ENCODE measurements at places on chromosomes 1 and 21.

- no peak for DNase-seq
Observed at GRCh38 chr1:182533896-182534295, 55.2 kb downstream of the RNASEL start.

DNA sequence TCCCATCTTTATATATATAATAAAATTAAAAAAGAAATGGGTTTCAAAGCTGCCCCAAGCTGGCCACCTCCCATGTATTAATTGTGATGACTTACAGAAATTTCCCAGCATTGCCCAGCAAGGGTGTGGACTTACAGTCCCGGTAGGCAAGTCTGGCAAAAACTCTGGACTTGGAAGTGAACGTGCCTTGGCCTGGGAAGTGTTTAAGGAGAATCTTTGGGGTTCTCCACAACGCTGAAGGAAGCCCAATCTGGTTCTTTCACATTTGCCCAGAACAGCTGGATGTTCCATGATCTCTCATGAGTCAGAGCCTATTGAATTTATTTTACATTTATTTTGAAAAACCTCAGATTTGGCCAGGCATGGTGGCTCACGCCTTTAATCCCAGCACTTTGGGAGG lies 98.4 kb upstream of the SLC45A1 start:
- no peak for DNase-seq

DNA sequence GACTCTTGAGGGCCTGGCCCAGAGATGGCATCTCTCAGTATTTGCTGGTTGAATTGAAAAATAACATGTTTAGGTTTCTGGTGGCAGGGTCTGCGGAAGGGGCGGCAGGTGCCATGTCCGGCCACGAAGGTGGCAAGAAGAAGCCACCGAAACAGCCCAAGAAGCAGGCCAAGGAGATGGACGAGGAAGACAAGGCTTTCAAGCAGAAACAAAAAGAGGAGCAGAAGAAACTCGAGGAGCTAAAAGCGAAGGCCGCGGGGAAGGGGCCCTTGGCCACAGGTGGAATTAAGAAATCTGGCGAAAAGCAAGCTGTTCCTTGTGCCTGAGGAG lies 14.3 kb upstream of the FGR start:
- DNase-seq: no peak

- DNase-seq: no peak
Observed at GRCh38 chr21:27681841-27682240, 715.0 kb upstream of the ADAMTS5 start.

DNA sequence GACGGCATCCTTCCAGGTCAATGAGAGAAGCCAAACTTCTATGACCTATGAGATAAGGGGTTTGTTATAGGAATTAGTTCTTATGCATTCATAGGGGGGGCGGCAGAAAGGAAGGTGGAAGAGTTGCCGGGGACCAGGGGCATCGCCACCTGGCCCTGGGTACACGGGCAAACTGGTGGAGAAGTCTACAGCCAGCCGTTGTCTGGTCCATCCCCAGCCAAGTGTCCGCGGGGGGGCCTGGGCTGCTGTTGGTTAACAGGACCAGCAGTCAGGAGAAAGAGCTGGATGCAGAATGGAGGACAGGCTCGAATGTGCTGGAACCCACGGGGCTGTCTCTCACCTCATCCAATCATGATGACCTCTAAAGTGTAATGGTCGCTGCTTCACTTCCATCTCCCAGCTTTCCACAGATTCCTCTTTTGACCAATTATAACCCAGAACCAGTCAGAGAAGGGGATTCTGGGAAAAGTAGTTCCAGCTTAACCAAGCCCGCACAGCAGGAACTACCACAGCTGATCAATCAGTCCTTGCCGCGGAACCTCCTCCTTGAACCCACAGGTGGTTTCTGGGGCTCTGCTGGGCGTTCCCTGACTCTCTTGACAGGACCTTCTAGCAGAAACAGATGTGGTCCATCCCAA lies 17.8 kb downstream of the TMEM51 start:
- no peak for DNase-seq

DNA sequence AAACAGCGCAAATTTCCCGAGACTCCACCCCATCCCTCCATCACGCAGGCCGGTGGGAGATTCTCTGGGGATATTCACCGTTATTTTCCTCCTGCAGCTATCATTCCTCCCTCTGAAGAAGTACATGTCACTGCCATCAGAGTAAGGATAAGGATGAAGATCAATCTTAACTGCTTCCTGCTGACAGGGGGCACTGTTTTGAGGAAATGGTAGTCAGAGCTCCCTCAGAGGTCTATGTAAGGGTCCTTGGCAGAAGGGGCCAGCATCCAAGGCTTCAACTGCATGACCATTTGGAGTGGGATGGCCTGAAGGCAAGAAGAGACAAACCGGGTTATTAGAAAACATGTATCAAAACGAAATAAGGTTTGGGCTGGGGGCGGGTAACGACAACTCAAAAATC lies 111.5 kb downstream of the KCNK1 start:
- no peak for DNase-seq

- peak; percentile 58 for DNase-seq
Observed at GRCh38 chr1:56137521-56138505, 441.6 kb downstream of the PLPP3 start.

GRCh38 chr1:168601051-168601450 lies 24.6 kb downstream of the XCL1 start:
- no peak for DNase-seq

GRCh38 chr1:232037774-232038388 lies 411.3 kb downstream of the DISC1 start:
- DNase-seq: no peak

DNA sequence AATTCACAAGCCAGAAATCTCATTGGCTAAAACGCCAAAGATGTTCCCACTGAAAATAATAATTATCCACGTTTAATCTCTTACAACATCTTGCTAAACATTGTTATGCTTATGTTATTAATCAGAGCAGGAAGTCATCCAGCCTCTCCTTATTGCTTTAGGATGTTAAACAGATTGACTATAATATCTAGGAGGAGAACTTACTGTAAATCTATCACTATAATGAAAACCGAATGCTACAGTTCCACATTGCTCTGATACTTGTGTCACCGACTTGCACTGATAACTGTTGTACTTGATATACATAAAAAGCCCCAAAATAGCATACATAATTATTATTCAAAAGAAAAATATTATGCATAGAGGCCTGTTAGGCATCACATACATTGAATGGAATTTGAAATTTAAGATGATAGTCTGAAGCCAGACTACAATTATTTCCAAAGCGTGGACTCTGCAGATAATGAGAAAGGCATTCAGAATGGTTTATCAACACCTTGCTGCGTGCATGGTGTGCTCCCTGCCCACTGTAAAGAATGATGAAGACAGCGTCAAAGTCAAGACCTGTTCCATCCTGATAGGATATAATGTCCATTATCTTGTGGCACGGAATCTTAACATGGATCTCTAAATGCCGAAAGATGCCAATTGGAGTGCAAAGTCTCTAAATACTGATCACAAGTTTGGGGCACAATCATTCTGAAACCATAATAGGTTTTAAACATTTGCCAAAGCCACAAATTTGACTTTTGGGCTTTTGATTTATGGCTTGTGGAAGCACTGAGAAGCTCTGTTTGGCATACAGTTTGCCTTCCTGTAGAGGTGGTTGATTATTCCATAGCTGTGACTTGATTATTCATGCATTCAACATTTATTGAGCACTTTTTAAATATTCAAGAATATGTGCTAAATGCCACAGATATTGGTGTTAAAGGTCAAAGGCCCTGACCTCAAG lies 71.3 kb downstream of the CRB1 start:
- DNase-seq: no peak

- DNase-seq: peak; percentile 6
Observed at GRCh38 chr1:113197719-113198330, 124.8 kb downstream of the LRIG2 start.

- no peak for DNase-seq
Observed at GRCh38 chr1:50603274-50604271, 180.3 kb upstream of the DMRTA2 start.

- DNase-seq: no peak
Observed at GRCh38 chr1:157088607-157089006, 11.0 kb downstream of the ETV3L start.

DNA sequence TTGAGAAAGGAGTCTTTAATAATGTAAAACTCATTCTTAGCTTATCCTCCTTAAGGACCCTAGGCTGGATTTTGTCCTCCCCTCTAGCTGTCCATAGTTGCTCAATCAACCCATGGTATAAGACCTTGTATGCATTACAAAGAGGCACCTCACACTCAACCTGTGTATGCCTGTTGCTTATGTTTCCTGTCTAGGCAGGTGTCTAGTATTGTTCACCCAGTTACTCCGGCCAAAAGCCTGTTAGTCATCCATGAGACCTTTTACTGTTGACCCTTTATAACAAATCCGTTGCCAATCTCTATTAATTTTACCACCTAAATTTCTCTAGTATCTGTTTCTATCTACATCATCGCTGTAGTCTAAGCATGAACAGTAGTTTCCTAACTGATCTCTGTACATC lies 3.7 kb downstream of the LYPLAL1 start:
- no peak for DNase-seq

GRCh38 chr1:47233186-47233585 lies 1.2 kb upstream of the TAL1 start:
- no peak for DNase-seq

- DNase-seq: no peak
Observed at GRCh38 chr1:22457345-22457744, 5.7 kb downstream of the ZBTB40 start.

DNA sequence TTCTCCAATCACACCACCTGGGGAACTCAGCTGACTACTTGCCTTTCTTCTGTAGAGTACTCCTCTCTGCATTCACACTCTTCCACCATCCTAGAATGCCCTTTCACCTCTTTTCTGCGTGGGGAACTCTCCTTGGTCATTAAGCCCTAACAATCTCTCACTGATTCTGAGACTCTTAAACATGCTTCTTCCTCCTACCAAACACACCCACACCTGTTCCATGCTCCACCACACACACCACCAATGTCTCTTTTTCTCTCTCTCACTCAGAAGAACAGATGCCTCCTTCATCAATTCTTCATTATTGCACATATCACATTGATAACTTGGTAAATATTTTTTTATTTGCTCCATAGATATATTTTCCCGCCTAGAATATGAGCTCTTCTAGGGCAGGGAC lies 53.6 kb downstream of the WARS2 start:
- DNase-seq: no peak

GRCh38 chr1:56374026-56374974 lies 205.1 kb downstream of the PLPP3 start:
- DNase-seq: no peak

- DNase-seq: no peak
Observed at GRCh38 chr1:64921771-64922170, 44.6 kb downstream of the JAK1 start.

DNA sequence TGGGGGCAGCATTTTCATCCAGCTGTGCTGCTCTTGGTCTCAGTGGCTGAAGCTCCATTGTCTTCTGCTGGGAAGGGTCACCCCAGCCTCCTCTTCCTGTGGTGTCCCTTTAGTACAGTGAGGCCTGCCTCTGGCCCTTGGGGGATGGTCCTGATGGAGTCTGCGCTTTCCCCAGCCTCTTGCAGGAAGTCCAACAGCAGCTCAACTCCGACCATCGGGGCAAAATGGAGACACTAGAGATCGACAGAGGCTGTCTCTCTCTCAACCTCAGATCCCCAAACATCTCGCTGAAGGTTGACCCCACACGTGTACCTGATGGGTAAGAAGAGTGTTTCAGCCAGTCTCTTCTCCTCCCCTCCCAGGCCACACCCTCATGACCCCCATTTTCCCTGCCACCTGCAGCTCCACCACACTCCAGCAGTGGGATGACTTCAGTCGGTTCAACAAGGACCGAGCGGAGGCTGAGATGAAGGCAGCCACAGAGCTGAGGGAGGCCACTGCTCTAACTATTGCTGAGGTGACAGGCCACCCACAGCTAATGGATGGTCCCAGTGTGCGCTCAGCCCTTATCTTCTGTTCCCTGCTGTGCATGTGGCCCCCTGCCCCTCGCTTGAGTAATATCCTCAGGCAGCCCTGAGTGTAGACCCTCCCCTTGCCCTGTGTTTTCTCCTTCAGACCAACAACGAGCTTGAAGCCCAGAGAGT lies 2.0 kb upstream of the ADPRS start:
- DNase-seq: no peak

DNA sequence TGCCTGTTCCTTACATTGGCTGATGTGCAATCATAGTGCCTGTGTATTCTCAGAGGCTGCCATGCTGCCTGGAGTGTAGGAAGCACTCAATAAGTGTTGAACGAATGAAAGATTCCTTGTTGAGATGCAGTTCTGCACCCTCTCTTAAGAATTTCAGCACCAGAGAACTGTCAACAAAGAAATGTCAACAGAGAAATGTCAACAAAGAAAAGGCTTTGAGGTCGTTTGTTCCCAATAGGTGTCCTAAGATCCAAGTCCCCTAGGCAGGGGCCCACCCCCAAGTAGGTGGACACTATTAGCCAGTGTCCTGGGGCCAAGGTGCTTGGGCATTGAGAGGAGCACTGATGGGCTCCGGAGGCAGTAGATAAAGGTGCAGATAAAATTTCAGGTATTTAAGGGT lies 12.6 kb downstream of the KCND3 start:
- DNase-seq: no peak

- DNase-seq: no peak
Observed at GRCh38 chr1:157455318-157455717, 97.0 kb downstream of the FCRL5 start.

- DNase-seq: no peak
Observed at GRCh38 chr1:27469334-27469733, 20.6 kb downstream of the WASF2 start.

- DNase-seq: no peak
Observed at GRCh38 chr1:63413394-63413793, 46.0 kb downstream of the ALG6 start.

DNA sequence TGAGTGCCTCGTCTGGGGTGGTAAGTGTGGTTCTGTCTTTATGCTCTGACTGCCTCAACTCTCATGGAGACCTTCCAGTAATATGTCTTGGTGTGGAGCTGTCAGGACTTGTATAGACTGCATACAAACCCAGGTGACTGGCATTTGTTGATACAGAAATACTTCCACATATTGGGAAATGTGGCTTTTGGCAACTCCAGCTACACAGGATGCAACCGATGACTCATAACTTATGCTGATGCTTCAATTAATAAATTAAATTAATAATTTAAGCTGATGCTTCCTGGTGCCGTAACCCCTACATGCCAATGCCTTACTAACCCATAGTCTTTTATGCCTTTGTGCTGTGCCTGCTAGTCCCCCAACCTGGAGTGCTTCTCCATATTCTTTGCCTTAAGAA lies 72.3 kb upstream of the ARTN start:
- no peak for DNase-seq

DNA sequence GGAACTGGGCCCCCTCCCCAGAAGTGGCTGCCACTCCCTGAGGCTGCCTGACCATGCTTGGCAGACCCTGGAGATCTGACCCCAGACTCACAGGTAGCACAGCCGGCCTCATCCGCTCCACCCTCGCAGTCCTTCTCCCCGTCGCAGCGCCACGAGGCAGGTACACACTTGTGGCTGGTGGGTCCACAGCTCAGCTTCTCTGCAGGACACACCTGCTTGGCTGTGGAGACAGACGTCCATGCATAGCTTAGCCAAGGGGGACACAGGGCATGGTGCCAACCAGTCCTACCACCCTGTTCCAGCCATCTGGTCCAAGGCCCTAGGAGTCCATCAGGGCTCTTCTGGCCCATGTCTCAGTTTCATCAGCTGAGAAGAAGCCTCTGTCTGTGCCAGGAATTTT lies 42.2 kb upstream of the MAGOH start:
- DNase-seq: no peak
